ENCODE measurements at places on chromosomes 12 and 14.

DNA sequence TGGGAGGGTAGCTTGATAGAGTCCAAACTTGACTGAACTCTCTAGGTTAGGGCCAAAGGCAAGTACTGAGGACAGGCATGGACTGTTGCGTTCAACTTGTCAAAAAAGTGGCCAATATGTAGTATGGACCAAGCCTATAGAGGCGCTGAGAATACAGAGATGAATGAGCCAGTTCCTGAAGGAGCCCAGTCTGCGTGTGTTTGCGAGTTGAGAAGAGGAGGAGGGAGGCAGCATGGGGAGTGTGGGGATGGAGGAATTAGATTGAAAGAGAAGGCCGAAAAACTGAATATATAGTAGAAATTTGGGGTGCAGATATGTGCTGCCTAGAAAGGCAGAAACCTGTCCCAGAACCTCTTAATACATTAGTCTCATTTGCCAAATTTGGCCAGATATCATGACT is 412.4 kb downstream of the PCNX1 start:
- no peak for DNase-seq

GRCh38 chr12:79128956-79129355 is 264.4 kb downstream of the SYT1 start:
- no peak for DNase-seq

- no peak for DNase-seq
Measured at GRCh38 chr14:21520767-21521166, 5.4 kb downstream of the SALL2 start.

DNA sequence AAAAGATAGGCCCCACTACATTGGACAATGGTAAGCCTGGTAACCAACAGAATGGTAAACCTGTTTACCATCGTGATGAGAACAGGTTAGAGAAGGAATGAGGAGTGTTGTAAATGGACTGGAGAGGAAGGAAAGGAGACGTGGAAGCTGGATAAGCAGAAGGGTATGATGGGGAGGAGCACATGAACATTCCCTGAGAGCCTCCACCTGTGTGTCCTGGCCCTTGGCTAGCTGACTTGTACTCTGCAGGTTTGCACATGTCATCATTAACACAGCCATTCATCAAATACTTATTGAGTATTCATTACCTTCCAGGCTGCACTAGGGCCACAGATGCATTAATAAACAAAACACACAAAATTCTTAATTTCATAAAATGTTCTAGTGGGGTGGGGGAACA is 4.3 kb upstream of the IL26 start:
- no peak for DNase-seq

GRCh38 chr12:122834921-122835749 is at the start of gene HIP1R:
HIP1R (plus strand) TSS chr12:122835457; CDS start chr12:122835551, 94 bp downstream.
- DNase-seq = peak; percentile 29

DNA sequence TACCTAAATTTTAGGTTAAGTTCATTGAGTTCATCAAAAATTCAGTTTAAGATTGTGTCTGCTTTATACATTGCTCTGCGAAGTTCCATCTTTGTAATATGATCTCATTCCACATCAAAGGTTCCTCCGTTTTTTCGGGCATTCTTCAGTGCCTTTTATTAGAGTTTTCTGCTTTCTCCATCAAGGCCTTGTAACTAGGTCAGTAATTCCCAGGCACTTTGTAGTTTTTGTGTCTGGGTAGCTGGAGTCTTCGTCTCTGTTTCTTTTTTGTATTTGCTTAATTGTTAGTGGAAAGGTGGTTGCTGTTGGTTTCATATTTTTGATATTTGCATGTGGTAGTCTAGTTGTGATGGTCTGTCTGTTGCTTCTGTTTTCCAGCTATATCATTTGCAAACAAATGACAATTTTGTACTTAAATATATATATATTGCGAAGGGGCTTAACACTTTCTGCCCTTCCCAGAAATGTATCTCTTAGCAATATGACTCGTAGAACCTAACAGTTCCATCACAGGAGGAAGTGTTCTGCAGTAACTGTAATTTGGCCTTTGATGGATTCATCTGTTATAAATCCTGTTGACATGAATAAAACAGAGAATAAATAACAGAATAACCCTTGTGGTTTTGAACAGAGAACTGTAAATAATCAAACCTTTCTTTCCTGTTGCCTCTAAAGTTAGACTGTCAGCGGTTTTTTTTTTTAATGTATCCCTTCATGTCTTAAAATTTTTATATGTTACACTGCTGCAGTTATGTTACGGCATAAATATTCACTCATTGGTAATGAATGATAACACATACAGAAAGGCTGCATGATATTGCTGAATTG is 88.4 kb upstream of the DYNC1H1 start:
- no peak for DNase-seq

DNA sequence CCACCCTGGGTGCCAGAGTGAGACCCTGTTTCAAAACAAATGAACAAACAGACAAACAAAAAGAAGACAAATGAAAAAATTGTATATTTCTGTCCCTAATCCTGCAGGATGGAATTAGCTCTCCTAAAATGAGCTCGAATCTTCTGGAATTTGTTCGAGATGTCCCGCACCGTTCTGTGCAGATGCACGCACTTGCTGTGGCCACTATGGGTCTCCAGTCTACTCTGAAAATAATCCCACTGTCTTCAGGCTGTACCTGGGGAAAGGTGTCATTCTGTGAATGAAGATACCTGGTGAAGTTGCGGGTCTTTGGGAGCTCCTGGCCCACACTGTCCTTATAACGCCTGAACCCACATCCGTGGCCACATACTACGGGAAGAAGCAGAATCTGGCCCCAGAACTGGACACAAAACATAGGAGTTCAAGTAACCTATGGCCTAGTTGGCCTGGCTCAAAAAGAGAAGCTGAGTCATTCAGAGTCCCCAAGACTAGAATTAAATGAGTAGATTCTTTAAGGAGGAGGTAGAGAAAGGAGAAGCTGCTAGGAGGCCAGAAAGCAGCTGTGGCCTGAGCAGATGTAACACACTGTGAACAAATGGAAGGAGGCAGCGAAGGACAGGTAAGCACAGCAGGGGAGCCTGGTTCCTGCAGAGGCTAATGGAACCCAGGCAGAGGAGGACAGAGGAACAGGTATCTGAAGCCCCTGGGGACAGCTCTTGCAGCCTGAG is 108.6 kb downstream of the FOXN3 start:
- DNase-seq = no peak

GRCh38 chr12:130880411-130880885 is 8.6 kb downstream of the RAN start:
- DNase-seq = no peak

DNA sequence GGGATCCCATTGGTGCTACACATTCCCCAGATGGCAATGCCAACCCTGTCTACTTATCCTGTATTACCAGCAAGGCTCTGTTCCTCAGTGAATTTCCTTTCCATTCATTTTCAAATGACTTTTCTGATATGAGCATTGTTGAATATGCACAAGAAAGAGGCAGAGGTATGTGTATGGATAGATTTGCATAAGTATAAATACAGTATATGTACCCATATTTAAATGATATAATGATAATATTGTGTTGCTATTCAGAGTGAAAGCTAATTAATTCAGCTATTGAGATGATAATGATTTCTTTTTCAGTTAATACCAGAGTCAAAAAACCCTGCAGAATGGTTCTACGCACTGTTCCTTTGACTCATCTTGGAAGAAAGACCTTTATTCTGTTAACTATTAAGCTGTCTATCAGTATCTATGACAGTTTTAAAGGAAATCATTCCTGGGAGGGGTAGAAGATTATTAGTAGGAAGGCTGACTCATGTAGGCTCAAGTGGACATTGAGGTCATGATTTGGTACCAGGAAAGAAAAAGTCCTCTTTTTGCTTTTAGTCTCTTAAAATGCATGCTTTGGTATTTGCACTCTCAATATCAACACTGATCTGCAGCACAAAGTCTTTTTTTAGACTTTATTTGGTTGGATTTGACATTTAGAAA is 44.9 kb upstream of the GAS2L3 start:
- DNase-seq = no peak

- no peak for DNase-seq
Measured at GRCh38 chr12:87216436-87216835, 812.8 kb downstream of the C12orf50 start.

DNA sequence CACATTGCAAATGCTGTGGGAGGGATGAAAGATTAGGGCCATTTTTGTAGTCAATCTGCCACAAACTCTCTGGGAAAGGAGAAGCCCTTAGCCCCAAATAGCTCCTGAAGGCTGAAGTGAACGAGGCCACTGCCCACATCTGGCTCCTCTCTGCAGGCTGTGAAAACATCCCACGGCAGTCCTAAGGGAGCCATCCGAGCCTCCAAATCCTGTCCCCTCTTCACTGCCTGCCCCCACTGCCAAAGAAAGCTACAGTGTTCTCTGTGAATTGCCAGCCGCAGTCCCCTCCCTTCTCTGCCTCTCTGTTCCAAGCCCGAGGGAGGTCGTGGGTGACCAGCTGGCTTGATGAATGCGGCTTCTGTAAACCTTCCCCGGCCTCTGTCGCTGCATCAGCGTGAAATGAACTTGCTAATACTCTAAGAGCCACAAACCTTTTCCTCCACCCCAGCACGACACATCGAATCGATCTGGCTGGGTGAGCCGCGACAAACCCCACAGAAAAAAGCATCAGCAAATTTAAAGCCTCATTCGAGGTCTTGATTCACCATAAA is 180.7 kb upstream of the NRXN3 start:
- DNase-seq = no peak

DNA sequence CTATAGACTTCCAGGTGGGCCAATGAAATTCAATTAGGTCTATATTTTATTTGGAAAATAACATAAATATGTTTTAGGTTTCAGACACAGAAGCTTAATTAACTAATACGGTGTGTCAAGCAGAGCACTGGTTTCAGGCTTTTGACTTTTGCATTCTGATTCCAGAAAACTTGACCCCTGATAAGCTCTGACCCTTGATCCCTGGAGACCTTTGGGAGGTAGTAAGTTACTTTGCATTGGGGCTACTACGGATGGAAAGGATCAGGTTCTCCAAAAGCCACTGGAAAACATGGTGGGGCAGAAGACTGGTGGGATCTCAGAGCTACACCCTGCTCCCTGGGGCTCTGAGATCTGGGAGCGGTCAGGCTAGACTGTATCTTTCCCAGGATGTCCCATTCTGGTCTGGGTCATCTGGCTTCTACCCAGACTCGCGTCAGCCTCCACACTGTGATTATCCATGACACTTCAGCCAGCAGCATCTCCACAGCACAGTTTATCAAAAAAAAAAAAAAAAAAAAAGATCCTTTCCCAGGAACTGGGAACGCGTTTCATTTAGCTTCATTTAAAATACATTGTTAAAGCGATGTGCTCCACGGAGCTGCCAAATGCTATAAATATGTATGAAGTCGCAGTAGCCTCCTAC is 17.8 kb upstream of the EMP1 start:
- DNase-seq = no peak

DNA sequence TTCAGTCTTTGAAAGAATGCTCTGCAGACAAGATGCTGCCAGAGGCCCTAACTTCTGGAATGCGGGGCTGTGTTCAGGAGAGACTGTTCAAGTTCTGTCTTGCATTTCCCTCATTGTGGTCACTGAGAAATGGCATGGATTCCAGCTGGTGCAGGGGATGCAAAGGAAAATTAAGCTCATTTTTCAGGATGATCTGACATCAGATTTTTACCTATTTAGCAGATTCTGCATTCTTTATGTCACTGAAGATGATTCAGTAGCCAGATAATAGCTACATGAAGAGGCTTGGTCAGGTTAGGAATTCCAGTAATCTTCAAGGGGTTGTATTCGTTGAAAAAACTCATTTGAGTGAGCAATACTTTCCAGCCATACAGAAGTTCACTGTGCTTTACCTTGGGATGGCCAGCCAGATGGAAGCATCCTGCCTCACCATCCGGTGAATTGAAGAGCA is 16.1 kb upstream of the MFAP5 start:
- DNase-seq = no peak

GRCh38 chr12:91655966-91656365 is 473.3 kb upstream of the DCN start:
- DNase-seq = no peak

GRCh38 chr14:103854822-103855733 is 7.7 kb upstream of the PPP1R13B start:
- DNase-seq = no peak

DNA sequence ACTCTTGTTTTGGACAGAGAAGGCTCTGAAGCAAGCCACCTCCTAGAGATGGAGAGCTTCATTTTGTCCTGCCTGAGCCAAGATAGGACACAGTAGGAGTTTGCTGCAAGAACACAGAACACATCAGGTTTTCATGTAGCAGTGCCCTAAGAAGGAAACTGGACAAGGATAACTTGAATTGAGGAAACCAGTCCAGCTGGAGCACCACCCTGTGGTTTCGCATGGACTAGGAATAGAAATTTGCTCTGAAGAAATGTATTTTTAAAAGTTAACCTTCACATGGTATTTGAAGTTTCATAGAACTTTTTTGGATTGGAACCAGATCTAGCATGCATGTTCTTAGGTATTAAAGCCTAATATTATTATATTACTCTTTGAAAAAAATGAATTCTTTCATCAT is 68.8 kb downstream of the RERG start:
- no peak for DNase-seq

GRCh38 chr14:53461858-53462257 is 308.7 kb upstream of the DDHD1 start:
- DNase-seq = no peak

DNA sequence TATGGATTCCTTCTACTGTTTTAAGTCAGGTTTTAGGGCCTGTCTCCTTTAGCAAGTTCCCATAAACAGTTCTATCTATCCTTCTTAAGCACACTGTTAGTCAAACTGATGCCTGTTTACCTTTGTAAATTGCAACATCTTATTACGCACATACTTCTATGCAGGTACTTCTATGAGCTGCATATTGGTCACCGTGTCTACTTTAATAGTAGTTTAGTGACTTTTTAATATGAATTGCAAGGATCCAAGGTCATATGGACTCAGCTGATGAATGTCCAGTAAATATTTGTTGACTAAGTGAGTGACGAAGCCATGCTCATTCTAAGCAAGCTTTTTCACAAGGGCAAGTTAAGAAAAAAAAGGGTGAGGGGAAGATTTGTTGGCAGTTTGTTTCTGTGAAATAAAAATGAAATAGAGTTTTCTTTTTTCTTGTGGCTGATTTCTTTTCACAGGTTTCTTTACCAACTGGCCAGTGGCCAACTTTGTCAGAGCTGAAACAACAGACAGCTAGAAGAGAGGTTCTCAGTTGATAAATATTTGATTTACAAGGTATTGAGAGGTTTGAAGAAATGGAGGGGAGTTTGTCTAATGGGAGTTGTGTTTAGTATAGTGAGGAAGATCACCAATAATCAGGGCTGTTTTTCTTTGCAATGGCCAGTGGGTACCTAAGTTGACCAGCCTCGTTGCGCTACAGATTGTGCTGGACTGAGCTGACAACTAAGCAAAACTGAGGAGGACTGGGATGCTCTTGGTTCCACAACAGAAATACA is 141.1 kb downstream of the SLC15A5 start:
- DNase-seq = no peak

GRCh38 chr14:77011245-77011644 is 17.3 kb downstream of the IRF2BPL start:
- DNase-seq = no peak

GRCh38 chr12:34294671-34295365 is 272.5 kb downstream of the ALG10 start:
- DNase-seq = no peak

- DNase-seq = no peak
Measured at GRCh38 chr12:44775901-44776300, 100.2 kb downstream of the NELL2 start.

All from stimulated activated CD8-positive, alpha-beta memory T cell treated with anti-CD3 and anti-CD28 coated beads, Interleukin-7, amount 100 ng/mL, for 24 hours (primary cell).